ENCODE measurements at places on chromosomes 12 and 14.

DNA sequence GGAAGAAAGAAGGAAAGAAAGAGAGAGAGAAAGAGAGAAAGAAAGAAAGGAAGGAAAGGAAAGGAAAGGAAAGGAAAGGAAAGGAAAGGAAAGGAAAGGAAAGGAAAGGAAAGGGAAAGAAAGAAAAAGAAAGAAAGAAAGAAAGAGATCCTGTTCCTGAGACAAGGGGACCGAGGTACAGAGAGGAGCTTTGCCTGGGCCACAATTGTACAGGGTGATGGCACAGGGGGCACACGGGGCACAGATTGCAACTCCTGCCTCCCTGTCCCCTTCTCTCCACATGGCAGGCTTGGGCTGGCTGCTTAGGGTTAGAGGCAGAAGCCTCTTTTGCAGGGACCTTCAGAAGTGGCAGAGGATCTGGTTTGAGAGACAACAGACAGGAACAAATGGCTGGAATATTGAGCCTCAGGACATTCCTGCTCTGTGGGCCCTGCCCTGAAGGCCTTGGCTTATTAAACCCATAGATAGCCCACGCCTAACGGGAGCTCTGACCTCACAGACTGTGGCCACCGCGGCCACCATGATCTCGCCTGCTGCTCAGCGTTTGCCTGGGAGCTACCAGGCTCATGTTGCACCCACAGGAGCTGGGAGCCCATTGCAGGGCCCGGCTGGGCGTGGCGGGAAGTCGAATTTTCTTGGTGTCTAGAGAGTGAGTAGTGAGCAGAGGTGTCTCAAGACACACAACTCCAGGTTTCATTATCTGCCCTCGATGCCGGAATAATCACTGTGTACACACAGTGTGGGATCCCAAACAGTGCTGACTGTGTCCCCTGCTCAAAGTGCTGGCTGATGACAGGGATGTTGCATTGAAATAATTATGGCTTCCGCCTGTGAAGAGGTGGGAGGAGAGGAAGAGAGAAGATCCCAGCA is 147.9 kb upstream of the NCOR2 start:
- no peak for DNase-seq

- DNase-seq: no peak
These were observed 163.4 kb upstream of the RTL1 start for GRCh38 chr14:101066826-101067510.

GRCh38 chr12:109719123-109720022 is 5.7 kb downstream of the FAM222A start:
- DNase-seq: no peak

- no peak for DNase-seq
These were observed 56.2 kb upstream of the NTF3 start for GRCh38 chr12:5375547-5376295.

DNA sequence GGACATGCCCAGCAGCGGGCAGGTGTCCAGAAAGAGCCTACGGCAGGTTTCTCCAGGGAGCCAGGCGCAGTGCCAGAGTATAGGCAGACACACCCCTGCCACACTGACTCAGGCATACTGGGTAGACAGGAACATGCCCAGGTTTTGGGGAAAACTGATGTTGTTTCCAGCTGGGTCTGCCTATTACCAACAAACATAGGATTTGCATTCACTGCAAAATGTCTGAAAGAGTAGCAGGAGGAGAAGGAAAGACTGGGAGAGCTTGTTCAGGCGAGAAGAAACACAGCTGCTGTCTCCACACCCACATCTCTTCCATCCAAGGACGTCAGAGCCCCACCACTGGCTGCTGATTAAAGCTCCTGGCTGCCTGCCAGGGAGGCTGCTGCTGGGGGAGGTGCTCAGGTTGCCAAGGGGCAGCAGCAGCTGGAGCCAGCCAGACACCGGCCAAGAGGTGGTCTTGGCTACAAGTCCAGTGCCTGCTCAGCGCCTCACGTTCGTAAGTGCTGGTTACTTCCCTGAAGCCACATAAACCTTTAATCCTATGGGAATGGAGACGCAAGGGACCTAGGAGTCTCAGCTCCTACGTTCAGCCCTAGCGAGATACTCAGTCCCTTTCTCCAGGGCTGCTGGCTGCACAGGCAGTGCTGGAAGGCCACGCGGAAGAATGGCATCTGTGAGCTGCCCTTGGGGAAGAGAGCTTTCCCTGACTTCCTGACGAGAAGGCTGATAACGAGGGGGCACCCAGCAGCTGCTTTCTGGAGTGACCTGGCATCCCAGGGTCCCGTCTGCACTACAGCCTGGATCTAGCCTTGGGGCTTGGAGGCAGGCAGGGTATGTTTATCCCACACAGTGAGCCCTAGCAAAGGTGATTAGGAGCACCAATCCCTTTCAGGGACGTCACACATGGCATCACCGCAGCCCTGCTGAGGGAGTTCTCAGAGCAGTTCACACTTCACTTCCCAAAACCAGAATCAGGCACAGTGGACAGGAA is 58.1 kb downstream of the PLEKHG3 start:
- DNase-seq: peak; percentile 19

- DNase-seq: no peak
These were observed 160.6 kb upstream of the EGLN3 start for GRCh38 chr14:34111505-34111904.

DNA sequence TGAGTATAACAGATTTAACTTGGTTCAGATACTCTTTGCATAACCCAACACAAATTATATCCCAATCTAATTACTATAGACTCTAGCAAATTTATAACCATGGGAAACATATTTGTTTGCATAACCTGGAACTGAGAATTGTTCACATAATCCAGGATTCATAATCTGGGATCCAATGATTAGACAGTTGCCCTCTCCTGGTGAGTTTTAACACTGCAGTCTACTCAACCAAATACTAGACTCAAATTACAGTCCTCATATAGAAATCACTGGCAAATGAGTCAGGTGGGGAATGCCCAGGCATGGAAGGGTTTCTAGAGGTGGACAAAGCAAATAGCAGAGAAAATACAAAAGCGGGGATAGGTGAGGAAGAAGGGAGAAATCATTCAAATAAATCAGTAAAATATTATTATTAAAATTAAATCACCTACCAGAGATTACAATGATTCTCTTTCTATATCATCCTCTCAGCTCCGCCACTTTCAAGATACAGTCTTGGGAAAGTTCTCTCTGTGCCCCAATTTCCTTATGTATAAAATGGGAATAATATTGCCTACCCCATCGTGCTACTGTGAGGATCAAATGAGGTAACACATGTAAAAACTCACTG is 9.4 kb downstream of the GCH1 start:
- DNase-seq: no peak

GRCh38 chr12:123398177-123398549 is 14.2 kb downstream of the KMT5A start:
- DNase-seq: no peak

DNA sequence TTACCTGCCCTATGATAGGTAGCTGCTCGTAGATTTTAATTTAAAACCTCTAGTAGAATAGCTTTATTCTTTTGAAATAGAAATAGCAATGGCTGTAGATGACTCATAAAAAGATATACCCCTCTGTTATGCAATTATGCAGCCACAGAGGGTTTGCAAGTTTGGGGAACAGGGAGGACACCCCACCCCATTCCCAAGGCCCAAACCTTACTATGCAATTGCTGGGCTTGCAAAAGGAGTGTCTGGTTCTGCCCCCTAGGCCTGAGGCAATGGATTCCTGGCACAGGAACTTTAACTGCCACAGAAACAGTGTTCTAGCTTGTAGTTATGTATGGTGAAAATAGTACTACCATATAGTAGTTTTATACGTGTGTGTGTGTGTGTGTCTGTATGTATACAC is 403.3 kb downstream of the ADAMTS20 start:
- no peak for DNase-seq

GRCh38 chr12:19992311-19992710 is 376.0 kb upstream of the PDE3A start:
- DNase-seq: no peak

All from stimulated activated CD4-positive, alpha-beta T cell treated with anti-CD3 and anti-CD28 coated beads, Interleukin-1b, Interleukin-23, amount 100 ng/mL, for 1 hour (primary cell).